ENCODE measurements at places on chromosomes 12 and 14. TPM values are rescaled to one million over a fixed set of nuclear protein-coding genes. Genes with fewer than 3 reads are reported as not detected.

DNA sequence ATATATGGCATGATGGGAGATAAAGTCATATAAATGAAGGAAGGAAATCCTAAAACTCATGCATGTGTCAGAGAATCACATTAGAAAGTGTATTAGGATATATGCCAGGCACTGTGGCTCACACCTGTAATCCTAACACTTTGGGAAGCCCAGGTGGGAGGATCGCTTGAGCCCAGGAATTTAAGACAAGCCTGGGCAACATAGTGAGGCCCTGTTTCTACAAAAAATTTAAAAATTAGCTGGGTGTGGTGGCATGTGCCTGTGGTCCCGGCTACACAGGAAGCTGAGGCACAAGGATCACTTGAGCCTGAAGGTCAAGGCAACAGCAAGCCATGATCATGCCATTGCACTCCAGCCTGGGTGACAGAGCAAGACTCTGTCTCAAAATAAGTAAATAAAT lies 130.3 kb upstream of the ARID2 start:
- DNase-seq, result no peak

- DNase-seq, result no peak
Measured at GRCh38 chr12:96409731-96410130, 9.5 kb upstream of the CDK17 start.

- no peak for DNase-seq
Measured at GRCh38 chr12:97763113-97763512, 300.5 kb downstream of the RMST start.

GRCh38 chr12:62643486-62643885 lies 176.9 kb downstream of the MON2 start:
- no peak for DNase-seq

- no peak for DNase-seq
Measured at GRCh38 chr12:76929499-76929898, 50.7 kb upstream of the CSRP2 start.

DNA sequence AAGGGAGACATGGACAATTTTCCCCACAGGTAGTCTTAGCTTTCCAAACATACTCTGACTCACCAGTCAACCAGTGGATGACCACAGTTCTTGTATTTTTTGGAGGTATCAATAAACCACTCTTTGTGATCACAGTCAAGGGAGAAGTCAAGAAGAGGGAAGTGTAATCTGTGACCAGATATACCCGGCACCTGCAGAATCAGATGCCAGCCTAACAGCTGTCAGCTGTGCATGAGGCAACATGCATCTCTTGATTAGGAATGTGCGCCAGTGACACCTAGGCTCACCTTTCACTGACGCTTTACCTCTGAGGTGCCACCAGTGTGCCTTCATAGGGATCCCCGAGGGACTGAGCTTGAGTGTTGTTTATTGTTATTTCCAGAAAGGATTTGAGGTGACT lies 20.0 kb downstream of the PROX2 start:
- no peak for DNase-seq

DNA sequence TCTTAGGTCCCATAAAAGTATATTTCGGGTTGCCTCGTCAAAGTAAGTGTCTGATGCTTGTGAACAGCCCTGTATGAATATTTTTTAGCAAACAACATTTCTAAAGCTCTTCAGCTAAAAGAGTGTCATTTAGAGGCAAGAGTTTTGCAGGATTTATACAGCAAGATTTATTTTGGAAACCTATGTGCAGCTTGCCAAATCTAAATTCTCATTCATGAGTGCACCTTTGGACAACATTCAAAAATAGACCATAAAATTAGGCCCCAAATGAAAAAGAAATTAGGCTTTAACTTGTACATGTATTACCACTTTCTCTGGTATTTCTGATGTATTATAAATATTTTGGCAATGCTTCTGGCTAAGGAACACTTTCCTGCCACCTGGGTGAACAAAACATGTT lies 224.4 kb upstream of the PDZRN4 start:
- no peak for DNase-seq

DNA sequence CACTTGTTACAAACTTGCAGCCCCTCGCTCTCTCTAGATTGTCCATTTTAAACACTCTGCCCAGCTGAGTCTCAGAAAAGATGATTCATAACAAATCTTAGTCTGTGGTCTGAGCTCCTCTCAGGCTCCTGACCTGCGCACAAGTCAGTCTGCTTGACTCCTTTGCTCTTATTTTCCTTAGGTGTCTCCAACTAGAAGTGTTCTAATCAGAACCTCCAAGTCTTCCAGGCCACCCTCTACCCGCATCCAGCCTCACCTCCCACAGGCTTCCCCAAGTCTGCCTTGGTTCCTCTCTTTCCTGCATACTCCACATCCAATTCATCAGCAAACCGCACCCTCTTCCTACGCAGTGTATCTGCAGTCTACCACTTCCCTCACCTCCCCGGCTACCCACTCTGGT lies 42.4 kb upstream of the BDKRB2 start:
- no peak for DNase-seq

GRCh38 chr12:71183846-71184245 lies 26.0 kb upstream of the TSPAN8 start:
- no peak for DNase-seq

DNA sequence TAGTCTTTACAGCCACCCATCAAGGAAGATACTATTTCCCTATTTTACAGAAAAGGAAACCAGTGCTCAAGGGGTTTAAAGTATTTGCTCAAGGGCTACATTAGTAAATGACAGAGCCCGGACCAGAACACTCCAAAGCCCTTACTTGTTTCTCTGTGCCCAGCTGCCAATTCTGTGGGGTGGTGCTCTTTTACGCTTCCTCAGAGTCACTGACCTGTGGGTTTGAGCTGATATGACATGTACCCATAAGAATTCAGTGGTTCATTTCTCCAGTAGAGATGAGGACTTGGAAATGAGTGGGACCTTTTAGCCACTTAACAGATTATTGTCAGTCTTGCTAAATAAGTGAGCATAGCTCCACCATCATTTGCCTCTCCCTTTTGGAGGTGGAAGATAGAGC lies 37.4 kb upstream of the NKX2-8 start:
- DNase-seq, result no peak

GRCh38 chr12:101670007-101670671 lies 27.3 kb upstream of the CHPT1 start:
- no peak for DNase-seq

DNA sequence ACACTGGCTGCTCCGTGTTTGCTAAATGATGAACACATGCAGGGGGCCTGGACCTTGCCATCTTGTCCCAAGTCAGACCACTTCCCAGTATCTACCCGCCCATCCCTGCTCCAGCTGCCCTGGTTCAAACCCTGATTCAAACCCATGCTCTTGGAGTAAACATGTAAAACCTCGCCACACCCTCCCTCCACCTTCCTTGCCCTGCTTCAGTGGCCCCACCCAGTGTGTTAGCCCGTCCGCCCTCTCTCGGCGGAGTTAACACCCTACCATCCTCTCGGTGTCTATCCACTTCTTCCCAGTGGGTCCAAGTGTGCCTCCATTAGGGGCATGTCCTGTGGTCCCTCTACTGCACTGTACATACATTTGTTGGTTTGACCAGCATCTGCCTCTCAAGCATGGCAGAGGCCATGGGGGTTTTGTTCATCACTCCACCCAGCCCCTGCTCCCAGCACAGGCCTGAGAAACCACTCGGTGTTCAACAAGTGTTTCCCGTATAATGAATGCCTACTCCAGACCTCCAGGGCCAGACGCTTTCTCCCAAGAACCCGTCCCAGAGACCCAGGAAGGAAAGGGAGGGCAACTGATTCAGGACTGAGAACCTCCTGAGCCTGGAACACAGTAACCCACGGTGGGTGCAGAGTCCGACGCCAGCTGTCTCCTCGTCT lies 37.1 kb downstream of the P2RX4 start:
- no peak for DNase-seq

- DNase-seq, result peak; percentile 18
Measured at GRCh38 chr12:131755305-131756113, 44.6 kb downstream of the SFSWAP start.

- no peak for DNase-seq
Measured at GRCh38 chr14:58131386-58131785, 20.6 kb downstream of the ARMH4 start.

- DNase-seq, result no peak
Measured at GRCh38 chr14:88392609-88393008, 7.2 kb downstream of the SPATA7 start.

- DNase-seq, result peak; percentile 47
Measured at GRCh38 chr12:56628671-56629458, 1.3 kb downstream of the BAZ2A start.

DNA sequence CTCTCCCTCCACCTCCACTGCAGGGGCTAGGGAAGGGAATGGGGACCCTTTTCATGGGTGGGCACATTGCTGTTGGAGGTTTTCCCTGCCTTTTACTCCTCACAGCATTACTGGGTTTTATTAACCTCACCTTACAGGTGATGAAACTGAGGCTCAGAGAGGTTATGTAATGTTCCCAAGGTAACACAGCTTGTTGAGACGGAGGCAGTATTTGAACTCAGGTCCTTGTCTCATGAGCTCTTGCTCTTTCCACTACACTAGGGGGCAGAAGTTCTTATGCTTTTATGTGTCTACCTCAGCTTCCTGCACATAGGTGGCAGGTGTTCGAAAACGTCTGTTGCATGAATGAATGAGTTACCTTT lies 11.7 kb downstream of the CISTR start:
- no peak for DNase-seq

ARMH4 gene
- total RNA-seq, result 0.10 TPM

KRT3 gene
- total RNA-seq, result not detected

NPFF gene
- not detected for total RNA-seq

RPAP3 gene
- 10.7 TPM for total RNA-seq

IRAK3 gene
- total RNA-seq, result 0.47 TPM

C1QL4 gene
- total RNA-seq, result 31.2 TPM
